ENCODE measurements at places on chromosomes 6 and 20.

GRCh38 chr6:109006818-109007217, 87.8 kb downstream of the SESN1 start:
- DNase-seq, result no peak

DNA sequence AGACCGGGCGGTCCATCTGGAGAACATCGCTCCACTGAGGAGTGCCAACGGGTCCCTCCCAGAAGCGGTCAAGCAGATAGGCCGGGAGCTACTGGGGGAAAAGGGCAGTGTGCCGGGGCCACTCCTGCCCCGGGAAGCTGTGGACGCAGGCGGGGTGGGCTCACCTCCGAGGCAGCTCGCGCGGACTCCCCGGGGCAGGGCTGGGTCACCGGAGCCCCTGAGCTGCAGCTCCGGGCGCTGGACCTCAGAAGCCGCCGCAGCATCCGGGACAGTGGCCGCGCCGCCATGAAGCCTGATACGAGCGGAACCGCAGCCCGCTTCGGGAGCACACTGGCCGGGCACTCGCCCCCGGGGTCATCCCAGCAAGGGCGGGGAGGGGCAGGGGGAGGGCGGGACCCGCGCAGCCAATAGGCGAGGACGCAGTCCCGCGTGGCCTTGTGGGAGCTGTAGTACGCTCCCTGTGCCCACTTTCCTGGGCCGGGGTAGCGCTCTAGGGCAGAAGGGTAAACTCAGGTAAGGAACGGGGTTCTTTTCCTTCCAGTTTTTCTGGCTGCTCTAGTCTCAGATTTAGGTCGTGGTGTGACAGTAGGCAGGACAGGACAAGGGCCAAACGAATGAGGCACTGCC, at the start of gene MOCS1:
Gene MOCS1, minus strand, starts transcription at position 332 of the 627 bp plus-strand sequence. Its CDS starts 45 bp downstream, at position 287.
- no peak for DNase-seq

GRCh38 chr20:13430346-13431002, 208.3 kb downstream of the TASP1 start:
- DNase-seq, result peak; percentile 17

GRCh38 chr6:134199848-134200606, 117.9 kb downstream of the SGK1 start:
- DNase-seq, result no peak

DNA sequence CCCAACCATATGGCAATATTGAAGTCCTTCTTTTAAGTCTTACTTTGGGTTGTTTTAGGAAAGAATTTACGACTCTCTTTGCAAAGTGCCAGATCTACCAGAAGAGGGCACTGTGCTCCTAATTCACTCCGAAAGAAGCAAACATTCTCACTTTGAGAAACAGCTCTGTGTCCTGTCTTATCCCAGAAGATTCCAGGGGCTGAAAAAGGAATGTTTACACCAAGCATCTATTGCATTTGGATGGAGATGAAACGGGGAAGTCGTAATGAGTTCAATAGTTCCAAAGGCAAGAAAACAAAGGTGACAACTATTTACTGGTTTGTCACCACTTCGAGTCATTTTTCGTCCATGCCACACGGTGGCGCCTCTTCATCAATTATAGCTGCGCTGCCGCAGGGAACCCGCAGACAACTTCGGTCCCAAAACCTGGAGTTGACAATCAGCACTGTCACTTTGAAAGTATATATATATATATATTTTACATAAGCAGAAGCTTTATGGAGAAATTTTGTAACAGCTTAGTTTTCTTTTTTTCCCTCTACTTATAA, 121.6 kb downstream of the MOXD1 start:
- DNase-seq, result peak; percentile 64

- no peak for DNase-seq
Measured at GRCh38 chr6:90350689-90351554, 54.3 kb upstream of the BACH2 start.

DNA sequence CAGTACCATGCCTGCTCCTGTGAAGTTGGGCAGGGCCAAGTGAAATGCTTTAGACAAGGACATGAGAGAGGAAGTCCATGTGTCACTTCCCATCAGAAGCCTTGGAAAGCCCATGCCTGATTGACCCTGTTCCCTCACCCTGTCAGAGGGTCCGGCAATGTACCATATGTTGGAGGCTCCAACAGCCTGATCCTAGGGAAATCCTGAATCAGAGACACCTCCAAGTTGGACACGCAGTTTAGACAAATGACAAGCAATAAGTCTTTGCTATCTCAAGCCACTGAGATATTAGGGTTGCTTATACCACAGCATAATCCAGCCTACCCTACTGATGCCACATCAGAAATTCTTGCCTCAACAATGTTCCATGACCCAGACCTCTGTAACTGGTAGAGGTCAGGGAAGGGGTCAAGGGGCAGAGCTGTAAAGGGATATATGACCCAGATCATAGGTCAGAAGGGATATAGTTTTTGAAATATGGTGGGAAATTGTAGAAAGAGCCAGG, 174.8 kb downstream of the HACE1 start:
- DNase-seq, result no peak

GRCh38 chr6:45965792-45966191, 49.9 kb downstream of the CLIC5 start:
- no peak for DNase-seq

GRCh38 chr6:68635706-68636513, 828 bp downstream of the ADGRB3 start:
- DNase-seq, result no peak

DNA sequence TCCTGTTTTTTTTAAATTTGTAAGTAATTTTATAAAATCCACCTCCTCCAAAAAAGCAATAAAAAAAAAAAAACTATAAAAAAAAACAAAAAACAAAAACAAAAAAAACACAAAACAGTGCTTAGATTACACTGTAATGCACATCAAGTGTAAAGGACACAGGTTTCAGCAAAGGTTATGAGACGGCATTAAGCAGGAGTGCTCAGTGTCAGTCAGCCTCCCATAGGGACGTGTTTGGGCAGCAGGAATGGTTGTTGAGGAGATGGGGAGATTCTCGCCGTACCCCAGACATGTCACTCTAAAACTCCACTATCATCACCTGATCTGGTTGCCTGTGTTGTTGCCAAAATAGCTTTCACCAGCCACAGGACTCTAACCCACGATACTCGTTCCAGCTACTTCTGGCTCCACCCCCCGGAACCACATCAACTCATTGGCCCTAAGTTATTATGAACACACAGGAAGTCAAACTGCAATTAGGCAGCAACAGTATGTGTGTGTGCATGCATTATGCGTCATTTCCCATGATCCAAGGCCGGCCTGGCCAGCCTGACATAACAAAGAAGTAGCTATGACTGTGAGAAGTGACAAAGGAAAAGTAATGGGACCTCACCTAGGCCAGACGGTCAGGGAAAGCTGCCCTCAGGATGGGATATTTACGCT, 28.7 kb downstream of the ECT2L start:
- no peak for DNase-seq

- DNase-seq, result no peak
Measured at GRCh38 chr6:147382945-147383554, 125.4 kb upstream of the SAMD5 start.

DNA sequence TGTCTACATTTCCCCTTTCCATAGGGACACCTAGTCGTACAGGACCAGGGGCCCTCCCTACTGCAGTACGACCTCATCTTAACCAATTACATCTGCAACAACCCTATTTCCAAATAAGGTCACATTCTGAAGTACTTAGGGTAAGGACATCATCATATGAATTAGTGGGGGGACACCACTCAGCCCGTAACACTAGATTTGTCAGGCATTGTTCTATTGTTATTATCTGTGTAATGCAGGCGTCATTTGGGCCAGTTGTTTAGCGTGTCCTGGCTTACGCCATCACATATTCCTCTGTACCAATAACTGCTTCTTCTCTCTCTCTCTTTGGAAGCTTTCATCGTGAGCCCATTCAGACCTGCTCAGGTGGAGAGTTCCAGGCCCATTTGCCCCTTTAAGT, 89.3 kb downstream of the CAP2 start:
- DNase-seq, result no peak

DNA sequence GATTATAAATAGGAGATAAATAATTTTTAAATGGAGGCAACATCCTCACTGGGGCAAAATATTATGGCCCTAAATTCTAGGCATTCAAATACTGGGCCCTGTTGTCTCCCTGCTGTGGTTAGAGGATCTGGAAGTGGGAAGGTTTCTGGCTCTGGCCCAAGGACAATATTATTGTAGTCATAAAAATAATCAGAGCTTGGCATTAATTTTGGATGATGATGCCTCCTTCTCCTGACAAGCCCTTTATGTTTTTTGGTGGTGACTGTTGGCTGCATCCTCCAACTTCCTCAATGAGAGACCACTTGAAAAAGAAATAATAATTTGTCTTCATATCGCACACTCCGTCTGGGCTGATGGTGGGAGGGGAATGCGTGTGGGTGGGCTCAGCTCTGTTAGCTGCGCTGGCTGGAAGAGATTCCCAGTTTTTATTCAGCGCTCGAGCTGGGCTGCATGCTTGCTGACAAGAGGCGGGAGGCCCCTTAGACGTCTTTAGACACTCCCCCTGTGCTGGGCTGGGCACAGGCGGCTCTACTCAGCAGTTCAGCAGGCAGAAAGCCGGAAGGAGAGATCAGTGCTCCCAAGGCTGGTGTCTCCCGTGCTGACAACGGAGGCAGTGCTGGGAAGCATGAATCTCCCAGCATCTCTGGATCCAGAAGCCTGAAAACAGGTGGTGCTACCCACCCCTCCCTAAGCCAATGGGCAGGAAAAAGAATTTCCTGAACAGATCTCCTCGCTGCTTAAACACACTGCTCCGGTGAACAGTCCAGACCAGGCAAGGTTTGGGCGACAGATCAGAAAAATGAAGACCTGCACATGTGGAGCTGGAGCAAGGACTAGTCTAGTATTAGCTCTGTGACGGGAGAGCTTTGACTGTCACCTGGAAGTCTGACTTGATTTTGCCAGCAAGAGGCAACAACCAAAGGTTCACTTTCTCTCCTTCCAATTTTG, 97.7 kb downstream of the SYCP2 start:
- DNase-seq, result no peak

- no peak for DNase-seq
Measured at GRCh38 chr20:25035921-25036320, 22.0 kb downstream of the ACSS1 start.
